ENCODE measurements at places on chromosomes 12 and 14.

DNA sequence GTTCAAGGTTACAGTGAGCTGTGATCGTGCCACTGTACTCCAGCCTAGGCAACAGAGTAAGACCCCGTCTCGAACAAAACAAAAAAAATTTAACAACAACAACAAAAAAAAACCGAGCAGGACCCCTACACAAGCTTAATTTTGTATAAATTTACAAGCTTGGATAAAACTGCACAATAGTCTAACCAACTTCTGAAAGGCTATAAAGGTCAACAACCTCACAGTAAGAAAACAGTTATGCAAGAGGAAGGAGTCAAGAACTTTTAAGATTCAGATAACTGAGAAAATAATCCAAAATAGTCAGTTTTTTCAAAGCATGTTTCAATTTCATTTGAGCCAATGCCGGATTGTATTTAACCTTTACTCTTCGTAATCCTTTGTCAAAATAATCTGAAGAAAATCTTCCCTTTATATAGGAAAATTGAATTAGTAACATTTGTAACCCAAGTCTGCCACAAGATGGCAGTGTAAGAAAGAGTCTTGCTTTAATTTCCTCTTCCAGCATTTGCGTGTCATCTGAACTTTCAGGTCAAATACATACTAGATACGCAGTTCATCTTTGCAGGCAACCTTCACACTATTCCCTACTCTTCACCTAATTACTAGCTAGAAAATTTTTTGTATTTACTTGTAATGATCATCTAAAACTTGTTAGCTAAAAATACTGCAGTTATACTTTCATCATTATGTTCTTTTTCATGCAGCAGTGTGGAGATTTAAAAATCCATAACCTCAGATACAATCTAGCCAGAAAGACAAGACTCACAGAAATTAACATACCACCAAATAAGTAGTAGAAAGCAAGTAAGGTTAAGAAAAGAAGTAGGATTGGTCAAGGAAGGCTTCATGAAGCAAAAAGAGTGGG lies 5.8 kb downstream of the CCNB1IP1 start:
- DNase-seq = peak; percentile 56

- no peak for DNase-seq
Measured at GRCh38 chr14:93493054-93493453, 62.3 kb downstream of the UNC79 start.

- DNase-seq = no peak
Measured at GRCh38 chr14:92652413-92653151, 95.8 kb downstream of the LGMN start.

GRCh38 chr12:98127336-98127679 lies 388.1 kb upstream of the TMPO start:
- DNase-seq = no peak

DNA sequence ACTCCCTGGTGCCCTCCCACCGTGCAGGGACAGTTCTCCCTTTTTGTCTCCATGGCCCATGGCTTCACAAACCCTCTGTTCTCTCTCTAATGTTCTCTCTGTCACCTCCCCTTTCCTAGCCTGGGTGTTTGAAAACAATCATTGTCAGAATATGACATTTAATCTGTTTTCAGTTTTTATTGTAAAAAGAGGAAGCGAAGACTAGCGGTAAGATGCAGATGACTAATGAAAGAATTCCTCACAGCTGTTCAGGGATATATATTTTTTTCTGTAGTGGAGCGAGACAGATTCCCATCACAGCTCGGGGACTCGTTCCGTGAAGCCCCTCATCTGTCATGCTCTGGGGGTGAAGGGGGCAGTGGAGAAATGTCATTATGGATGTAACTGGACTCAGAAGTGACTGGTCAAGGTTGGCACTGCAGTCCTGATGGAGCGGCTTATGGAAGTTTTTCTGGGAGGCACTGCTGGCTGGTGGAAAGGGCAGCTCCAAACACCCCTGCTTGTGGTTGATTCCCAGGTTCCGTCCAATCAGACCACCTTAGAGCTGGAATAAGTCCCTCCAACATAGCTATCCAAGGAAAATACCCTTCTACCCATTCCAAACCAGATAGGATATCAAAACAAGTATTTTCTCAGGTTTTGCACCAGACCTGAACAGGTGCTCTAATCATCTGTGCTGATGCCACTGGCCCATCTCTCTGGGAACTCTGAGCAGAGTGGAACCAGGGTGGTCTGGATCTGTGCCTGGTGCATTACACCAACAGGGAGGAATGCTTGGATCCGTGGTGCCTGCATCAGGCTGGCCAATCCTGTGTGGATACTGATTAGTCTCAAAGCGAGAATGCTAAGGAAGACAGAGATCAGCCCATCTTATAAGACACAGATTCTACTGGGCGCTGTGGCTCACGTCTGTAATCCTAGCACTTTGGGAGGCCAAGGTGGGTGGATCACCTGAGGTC lies 84.7 kb downstream of the GPATCH2L start:
- DNase-seq = no peak

Data from tibial nerve (tissue), 4 donors.